ENCODE measurements at places on chromosomes 6 and 20. TPM values are rescaled to one million over a fixed set of nuclear protein-coding genes. Genes with fewer than 3 reads are reported as not detected.
A peak's percentile ranks its signal among the peaks of the same experiment; 100 is the strongest.

- DNase-seq: no peak
Measured at GRCh38 chr20:39025883-39026282, 63.7 kb downstream of the DHX35 start.

DNA sequence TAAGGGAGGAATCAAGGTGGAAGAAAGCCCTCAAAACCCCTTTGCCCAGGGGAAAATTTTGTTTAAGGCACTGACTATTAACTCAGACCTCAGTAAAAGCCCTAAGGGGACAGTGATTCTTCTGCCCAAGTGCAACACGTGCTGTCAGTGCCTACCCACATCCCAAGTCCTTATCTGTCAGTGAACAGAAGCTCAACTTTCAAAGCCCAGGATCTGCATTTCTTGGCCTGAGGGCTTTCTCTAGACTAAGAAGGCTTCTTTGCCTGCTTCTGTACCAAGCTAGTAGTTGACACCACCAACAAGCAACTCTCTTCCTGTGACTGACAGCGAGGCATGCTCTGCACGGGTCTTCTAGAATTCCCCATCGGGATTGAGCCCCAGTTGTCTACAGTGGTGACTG lies 416.0 kb upstream of the SPTLC3 start:
- DNase-seq: no peak

GRCh38 chr6:31079656-31080261 lies 32.6 kb downstream of the C6orf15 start:
- DNase-seq: peak; percentile 64

GRCh38 chr6:14053811-14054210 lies 63.8 kb upstream of the CD83 start:
- no peak for DNase-seq

The CD2AP gene
- 30.0 TPM for total RNA-seq

The BEND6 gene
- total RNA-seq: 13.4 TPM

- no peak for DNase-seq
Measured at GRCh38 chr20:9348747-9349146, 165.6 kb upstream of the LAMP5 start.

The EEF1A2 gene
- total RNA-seq: 0.43 TPM
